ENCODE measurements at places on chromosomes 16 and 17.

- DNase-seq, result no peak
These were observed 5.6 kb downstream of the GNG13 start for GRCh38 chr16:794853-795466.

GRCh38 chr17:32960815-32961214 is 30.8 kb upstream of the SPACA3 start:
- DNase-seq, result no peak

- no peak for DNase-seq
These were observed 7.6 kb upstream of the PHKG2 start for GRCh38 chr16:30740364-30741251.

DNA sequence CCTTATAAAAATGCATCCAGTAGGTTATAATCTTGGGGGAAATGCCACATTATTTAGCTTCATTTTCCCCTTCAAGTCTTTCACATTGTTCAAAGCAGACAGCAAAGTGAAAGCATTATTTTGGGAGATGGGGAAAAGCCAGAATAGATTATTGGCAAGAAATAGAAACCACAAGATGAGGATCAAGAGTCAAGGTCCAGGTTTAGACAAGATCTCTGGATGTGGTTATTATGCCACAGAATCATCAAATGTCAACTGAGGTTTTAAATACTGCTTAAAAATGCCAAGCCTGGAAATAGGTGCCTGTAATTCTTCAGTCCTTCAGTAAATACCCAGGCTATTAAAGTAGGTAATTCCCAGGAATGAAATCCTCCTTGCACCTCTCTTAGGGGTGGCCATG is 65.1 kb upstream of the ALOX12 start:
- DNase-seq, result no peak

- DNase-seq, result no peak
These were observed 16.2 kb downstream of the CHP2 start for GRCh38 chr16:23771027-23771426.

- DNase-seq, result no peak
These were observed 108.1 kb downstream of the LITAF start for GRCh38 chr16:11478431-11479119.

Data from forelimb muscle (tissue), 1 donor.